Cerebellar nuclear complex (tissue), 1 donor: ENCODE measurements at places on chromosomes 7 and 10.

DNA sequence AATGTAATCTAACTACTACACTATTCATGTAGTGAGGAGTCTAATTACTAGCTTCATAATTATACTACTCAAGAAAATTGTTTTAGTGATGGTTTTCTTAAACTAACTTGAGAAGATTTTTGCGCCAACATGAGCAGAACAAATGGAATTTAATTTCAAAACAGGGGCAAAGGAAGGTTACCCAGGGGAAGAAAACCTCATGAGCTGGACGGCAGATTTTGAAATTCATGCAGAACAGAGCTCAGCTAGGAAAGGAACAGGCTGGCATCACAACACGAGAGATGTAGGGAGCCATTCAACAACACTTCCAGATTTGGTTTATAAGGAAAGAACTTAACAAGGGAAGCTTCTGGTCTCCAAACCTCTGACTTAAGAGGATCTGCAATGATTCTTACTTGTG, 235.3 kb upstream of the PRKCQ start:
- no peak for DNase-seq

DNA sequence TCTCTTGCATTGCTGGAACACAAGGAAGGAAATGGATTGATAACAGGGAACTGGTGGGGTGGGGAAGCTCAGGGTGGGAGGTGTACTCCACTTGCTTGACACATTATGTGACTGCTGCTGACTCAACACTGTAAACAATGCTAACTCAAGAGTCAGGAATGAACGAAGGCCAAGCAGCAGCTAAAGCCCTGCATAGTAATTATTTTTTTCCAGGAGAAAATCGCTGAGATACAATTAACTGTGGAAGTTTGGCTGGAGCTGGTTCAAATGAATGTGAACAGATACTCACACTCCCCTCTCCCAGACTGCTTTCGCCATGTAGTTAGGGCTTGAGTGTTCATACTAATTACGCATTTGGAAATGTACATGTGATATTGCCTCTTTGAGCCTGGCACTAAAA, 170.9 kb upstream of the AOAH start:
- no peak for DNase-seq

DNA sequence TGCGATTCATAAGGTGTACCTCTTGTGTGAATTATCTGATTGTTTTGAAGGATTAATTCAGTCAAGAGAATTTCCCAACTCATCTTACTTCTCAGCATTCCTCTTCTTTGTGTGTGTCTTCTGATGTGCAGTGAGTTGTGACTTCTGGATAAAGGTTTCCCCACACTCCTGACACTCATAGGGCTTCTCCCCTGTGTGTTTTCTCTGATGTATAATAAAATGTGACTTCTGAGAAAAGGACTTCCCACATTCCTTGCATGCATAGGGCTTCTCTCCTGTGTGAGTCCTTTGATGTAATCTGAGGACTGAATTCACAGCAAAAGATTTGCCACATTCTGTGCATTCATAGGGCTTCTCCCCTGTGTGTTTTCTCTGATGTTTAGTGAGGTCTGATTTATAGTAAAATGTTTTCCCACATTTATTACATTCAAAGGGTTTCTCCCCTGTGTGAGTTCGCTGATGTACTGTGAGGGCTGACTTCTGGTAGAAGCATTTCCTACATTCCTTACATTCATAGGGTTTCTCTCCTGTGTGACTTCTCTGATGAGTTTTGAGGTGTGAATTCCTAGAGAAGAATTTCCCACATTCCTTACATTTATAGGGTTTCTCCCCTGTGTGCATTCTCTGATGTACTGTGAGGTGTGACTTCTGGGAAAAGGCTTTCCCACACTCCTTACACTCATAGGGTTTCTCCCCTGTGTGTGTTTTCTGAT, 24.2 kb downstream of the ZNF25 start:
- DNase-seq, result no peak

DNA sequence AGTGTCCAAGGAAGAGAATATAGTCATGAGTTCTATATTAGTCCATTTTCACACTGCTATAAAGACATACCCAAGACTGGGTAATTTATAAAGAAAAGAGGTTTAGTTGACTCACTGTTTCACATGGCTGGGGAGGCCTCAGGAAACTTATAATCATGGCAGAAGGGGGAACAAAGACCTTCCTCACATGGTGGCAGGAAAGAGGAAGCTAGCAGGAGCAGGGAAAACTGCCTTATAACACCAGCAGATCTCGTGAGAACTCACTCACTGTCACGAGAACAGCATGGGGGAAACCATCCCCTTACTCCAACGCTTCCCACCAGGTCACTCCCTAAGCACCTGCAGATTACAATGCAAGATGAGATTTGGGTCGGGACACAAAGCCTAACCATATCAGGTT, 139.0 kb upstream of the ZNF438 start:
- DNase-seq, result no peak
